ENCODE measurements at places on chromosomes 7 and 10.

DNA sequence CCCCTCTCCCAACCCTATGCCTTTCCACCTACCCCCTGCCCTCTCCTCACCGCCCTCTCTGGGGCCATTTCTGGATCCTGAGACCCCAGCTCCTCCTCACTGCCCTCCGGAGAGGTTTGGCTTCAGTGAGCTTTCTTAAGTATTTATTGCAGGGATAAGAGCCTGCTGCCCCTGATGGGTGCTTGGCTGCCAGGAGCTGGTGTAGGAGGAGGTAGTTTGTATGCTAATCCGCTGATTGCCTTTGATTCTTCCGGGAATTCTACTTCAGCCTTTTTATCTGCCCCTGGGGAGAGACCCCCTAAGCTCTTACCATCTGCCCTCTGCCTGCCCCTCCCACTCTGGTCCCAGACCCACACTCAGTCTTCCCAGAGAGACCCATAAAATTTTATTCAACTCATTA is 263.5 kb upstream of the PODXL start:
- no peak for DNase-seq

GRCh38 chr10:129523723-129524316 is 56.8 kb downstream of the MGMT start:
- no peak for DNase-seq

DNA sequence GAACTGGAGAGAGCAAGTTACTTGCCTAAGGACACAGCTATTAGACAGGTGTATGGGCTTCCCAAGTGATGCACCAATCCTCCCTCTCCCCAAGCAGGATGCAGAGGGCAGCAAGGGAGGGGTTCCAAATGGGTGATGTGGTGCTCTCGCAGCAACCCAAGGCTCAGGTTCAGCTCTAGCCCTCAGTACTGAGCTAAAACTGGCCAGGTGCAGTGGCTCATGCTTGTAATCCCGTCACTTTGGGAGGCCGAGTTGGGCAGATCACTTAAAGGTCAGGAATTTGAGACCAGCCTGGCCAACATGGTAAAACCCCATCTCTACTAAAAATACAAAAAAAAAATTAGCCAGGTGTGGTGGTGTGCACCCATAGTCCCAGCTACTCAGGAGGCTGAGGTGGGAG is 40.7 kb downstream of the GPRIN2 start:
- no peak for DNase-seq

DNA sequence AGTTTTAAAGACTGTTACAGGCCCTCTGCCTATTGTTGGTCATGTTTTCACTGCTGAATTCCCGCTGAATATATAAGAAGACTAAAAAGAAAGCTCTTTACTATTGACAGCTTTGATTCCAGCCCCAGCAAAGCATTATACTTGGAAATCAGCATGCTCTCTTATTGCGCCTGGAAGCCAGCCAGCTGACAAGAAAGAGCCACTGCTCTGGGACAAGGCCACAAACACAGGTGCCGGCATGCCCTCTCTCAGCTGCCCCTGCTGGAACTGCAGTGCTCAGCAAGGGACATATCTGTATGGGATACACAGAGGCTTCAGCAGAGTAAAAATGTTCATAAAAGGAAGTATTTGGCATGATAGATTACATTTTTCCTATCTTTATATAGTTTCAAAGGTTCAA is 523.9 kb downstream of the ADRA2A start:
- no peak for DNase-seq

DNA sequence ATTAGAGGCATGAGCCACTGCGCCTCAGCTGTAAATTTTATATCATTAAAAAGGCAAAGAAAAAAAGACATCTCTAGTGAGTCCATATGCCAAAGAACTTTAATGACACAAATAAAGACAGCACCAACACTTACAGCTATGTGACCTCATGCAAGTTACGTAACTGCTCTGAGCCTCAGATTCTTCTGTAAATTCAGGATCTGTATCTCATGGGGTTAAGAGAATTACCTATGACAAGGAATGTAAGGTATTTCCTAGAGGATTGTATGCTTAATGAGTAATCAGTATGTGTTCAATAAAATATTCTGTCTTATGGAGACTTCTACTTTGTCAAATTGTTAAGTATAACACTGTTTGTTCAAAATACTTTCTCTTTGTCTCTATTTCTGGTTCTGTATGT is 274.0 kb upstream of the GLI3 start:
- DNase-seq, result no peak

DNA sequence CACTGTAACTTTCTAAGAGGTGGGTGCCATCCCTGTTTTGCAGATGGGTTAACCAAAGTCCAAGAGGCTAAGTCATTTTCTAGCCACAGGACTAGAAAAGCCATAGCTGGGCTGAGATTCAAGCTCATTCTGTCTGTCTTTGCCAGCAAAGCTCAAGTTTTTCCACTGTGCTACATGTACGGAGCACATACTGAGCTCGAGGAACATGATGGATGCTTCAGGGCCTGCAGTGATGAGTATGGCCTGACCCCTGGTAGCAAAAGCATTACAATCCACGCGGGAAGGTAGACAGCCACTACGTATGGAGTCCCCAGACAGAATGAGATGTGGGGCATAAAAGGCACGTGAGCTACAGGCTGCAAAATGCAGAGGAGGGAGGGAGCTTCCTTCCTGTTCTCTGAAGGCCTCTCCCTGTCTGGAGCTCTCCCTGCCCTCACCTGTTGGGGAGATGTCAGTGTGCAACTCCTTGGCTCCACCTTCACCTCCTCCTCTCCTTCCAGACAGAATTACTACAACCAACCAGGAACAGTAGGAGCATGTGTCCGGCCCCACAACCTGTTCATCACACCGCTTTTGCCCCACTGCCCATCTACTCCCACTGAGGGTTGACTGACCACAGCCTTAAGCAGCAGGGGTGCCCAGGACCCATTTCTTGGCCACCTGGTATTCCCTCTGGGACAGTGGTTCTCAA is 16.4 kb downstream of the ITPRIP start:
- no peak for DNase-seq

DNA sequence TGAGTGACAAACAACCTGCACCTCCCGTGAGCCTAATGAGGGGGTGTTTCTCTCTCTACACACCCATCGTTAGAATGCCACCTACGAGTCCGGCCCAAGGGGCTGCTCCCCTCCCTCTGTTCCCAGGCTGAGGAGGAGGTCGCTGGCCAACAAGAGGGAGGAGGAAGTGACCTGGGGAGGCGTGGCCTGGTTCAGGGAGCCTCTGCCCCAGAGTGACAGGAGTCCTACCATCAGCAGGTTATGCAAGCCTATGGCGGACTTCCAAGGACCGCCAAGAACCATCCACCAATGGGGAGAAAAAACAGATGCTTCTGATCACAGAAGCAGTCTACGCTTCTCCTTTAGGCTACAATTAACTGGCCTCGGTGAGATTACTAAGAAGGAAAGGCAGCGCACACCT is 12.3 kb upstream of the EGFR start:
- DNase-seq, result no peak

DNA sequence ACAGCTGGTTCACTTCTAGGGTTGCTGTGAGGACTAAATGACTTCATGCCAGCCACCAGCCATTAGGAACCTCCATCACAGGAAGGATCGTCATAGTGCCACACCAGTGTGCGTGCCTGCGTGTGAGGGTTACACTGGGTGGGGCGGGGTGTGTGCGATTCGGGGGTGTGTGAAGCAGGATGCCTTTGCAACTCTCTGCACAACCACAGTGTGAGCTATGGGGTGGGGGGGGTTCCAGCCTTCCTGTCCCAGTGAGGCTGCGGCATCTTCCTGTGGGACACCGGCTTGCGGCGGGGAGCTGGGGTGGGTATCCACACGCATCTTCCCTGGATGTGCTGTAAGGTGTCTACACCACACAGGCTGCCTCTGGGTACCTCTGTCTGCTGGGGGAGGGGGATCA is 6.9 kb upstream of the ELFN1 start:
- DNase-seq, result no peak

DNA sequence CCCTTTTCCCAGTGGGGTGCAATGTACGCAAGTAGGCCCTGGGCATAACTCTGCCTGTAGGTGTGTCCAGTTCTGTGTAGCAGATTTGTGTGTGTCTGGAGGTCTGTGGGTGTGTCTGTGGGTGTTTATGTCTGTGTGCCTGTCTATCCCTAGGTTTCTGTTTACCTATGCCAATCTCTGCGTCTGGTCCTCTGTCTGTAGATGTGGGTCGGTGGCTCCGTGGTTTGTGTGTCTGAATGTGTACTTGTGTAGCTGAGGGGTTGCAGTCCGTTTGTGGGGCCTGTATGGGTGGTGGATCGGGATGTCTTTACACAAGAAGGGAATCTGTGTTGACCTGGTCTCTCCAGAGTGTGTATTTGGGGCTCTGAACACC is 932 bp downstream of the NYAP1 start:
- no peak for DNase-seq

- peak; percentile 55 for DNase-seq
These were observed 148.5 kb downstream of the POLR1F start for GRCh38 chr7:19560111-19560883.

DNA sequence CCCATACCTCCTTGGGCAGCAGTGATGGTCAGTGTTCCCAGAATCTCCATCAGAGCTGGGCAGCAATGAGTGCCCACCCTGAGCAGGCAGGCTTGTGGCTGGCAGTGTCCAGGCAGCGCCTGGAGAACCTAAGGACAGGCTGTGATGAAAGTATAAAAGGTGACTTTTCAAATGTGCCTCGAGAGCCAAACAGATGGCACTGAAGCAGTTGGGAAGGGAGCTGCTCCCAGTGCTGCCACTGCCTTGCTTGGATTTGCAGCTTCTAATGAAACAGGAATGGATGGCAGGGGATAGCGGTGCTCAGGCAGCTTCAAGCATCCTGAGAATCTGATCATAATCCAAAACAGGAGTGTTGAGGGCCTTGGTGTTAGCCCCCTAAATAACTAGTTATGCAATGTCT is 179.8 kb upstream of the AOAH start:
- DNase-seq, result no peak

- no peak for DNase-seq
These were observed 278.3 kb downstream of the ARL4A start for GRCh38 chr7:12965767-12966166.

DNA sequence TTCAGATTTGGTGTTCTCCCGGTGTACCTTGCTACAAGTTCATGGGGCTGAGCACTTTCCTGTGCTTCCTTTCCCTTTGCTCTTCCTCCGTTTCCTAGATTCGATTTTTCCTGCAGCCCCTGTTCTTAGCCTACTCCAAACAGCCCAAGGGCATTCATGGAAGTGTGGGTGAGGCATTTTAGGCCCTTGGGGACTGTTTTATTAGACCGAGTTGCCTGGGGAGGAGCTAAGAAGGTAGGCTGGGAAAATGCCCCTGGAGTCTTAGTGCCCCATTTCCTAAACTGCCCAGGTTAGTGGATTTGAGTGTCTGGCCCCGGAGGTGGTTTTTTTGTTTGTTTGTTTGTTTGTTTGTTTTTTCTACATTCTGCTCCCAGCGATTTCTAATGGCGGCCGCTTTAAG is 1.8 kb downstream of the LRMDA start:
- DNase-seq, result no peak

GRCh38 chr10:51092402-51092801 is 18.1 kb downstream of the PRKG1 start:
- no peak for DNase-seq

DNA sequence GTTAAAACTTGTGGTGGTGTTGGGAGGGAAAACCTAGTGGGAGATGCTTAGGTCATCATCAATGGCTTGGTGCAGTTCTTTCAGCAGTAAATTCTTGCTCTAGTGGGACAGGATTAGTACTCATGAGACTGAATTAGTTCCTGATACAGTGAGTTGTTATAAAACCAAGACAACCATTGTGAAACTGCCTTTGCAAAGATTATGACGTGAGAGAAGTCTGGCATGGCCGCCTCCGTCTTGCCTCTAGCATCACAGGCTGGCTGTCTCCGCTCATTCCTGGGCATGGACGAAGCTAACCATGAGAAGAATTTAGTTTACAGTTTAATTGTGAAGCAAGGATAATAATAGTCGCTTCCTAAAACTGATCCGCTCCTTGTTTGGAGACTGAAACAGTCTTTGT is 186.4 kb downstream of the KIF20B start:
- peak; percentile 7 for DNase-seq

DNA sequence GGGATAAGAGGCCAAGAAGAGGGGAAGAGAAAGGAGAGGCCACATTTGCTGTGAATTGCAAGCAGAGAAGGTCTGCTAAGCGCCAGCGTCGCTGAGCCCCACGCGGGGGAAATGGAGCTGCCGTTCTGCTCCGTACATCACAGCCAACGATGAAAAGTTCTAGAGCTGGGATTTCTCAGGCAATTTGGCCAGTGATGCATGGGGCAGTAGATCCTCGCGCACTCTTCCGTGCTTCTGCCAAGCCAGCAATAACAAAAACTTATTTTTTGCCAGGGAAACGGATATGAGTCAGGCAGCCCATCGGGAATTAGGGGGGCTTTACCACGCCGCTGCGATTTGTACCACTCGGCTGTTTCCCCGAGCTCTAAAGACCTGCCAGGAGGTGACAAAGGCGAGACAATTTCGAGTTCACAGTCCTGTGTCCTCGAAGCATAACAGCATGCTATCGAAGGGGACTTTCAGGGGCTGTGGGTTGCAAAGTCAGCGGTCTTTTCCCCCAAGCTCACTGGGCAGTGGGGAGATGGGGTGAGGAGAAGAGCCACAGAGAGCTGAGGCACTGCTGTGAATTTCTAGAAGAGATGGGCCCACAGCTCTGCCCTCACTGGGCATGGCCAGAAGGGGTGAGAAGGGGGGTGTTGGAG is 30.0 kb upstream of the SLF2 start:
- DNase-seq, result peak; percentile 28

GRCh38 chr7:33919449-33919848 is 14.1 kb downstream of the BMPER start:
- DNase-seq, result no peak

- DNase-seq, result no peak
These were observed 22.3 kb upstream of the RHBDD2 start for GRCh38 chr7:75856536-75856935.

- DNase-seq, result no peak
These were observed 27.4 kb downstream of the MINPP1 start for GRCh38 chr10:87531908-87532622.

- DNase-seq, result no peak
These were observed 142.9 kb downstream of the THSD7A start for GRCh38 chr7:11689096-11689495.

- no peak for DNase-seq
These were observed 430.9 kb downstream of the ACTR3B start for GRCh38 chr7:153190452-153190851.

- peak; percentile 1 for DNase-seq
These were observed 201.0 kb upstream of the TPK1 start for GRCh38 chr7:145036604-145037405.

Measured in GM04504 (cell line).